Ascending aorta (tissue), 2 donors: ENCODE measurements at places on chromosomes 6 and 20. TPM values are rescaled to one million over a fixed set of nuclear protein-coding genes. Genes with fewer than 3 reads are reported as not detected.

RHAG gene
- not detected for total RNA-seq

SNAP91 gene
- 0.64 TPM for total RNA-seq

PI16 gene
- 33.5 TPM for total RNA-seq

GRCh38 chr6:62998022-62998421, 213.2 kb upstream of the FKBP1C start:
- H3K4me3 ChIP-seq, result no peak overlapping the region
- H3K27me3 ChIP-seq, result no peaks in the 10 kb centered on the region
- peaks cover 3% of the 10 kb centered on the region for H3K4me1 ChIP-seq

DNA sequence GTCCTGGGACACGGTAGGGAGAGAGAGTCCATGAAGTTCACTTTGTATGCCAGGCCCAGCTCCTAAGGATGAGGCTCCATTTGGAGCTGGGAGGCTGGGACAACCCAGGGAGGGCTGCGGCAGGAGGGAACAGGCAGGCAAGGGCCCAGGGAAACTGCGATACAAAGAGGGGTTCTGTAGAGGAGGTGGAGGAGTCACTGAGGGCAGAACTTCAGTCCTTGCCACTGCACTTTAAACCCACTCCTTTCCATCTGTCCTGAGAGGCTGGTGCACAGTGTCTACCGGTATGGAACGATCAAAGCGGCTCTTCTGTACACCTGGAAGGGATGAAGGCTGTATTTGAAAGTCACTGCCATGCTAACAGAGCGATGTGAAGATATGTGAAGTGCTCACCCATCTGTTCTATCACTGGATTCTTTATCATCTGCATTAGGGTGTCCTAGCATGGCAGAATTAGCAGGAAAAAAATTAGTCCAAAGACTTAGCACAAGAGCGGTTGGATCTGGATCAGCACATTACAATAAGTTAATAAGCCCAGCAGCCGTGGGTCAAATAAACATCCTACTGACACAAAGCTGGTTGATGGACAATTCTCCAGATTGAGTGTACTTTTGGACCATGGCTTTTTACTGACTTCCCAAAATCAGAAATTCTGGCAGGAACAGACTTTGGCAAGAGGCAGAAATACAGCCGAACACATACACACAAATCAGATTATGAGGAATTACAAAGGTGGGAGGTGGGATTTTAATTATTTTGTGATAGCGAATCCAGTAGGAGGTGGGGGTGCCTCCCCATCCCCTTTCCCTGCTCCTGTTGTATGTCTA, 20.9 kb upstream of the ZFAND3 start:
- H3K4me3 ChIP-seq, result no peak overlapping the region
- H3K27me3 ChIP-seq, result no peaks in the 10 kb centered on the region
- DNase-seq, result no peak
- H3K27ac ChIP-seq, result no peak overlapping the region

DNA sequence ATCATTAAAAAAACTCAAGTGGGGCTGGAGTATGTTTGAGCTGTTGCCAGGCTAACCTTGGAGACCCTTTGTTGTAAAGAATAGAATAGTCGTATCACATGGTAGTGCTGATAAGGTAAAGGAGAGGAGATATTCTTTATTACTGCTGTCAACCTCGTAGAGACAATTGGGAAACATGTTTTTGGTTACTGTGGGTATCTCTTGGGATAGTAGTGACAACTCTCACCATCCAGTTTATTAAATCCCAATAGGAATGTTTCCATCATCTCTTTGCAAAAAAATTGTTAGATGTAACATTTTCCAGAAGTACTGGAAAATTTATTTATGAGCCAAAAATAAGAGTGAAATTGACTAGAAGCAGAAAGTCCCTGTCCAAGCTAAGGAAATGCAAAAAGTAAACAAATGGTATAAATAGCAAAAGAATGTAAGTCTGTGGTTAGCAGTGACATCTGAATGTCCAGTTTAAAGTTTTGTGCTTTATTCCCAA, 829.3 kb upstream of the CITED2 start:
- no peak overlapping the region for H3K4me3 ChIP-seq
- no peak overlapping the region for H3K27ac ChIP-seq
- no peaks in the 10 kb centered on the region for H3K4me1 ChIP-seq
- H3K27me3 ChIP-seq, result no peaks in the 10 kb centered on the region
- no peak for DNase-seq
- no peaks in the 10 kb centered on the region for H3K36me3 ChIP-seq

- no peaks in the 10 kb centered on the region for H3K36me3 ChIP-seq
- H3K4me1 ChIP-seq, result no peaks in the 10 kb centered on the region
- no peak for DNase-seq
- H3K4me3 ChIP-seq, result no peak overlapping the region
These were observed 129.3 kb upstream of the KCNK16 start for GRCh38 chr6:39451831-39452230.

DNA sequence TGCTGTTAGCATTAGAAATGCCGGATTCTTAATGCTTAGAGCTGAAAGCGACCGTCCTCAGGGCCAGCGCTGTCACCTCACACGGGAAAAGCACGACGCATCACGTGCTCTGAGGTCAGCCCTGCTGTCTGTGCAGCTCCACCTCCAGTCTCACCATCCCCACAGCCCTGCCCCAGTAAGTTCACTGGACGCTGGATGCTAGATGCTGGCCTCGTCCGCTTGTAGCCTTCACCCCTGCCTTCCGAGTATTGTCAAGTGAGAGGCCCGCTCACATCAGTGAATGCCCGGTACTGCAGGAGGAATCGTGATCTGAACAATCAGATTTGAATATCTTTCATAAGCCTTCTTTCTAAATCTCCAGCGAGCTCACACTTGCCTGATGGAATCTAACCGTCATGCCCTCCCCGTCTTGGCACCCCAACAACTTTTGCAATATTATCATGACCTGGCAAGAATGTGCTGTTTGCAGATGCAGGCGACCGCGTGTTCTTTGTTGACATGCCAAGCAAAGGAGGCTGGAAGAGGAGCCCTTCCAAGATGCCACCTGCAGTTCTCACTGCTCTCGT, 64.9 kb downstream of the DLL1 start:
- no peak overlapping the region for H3K27ac ChIP-seq
- H3K27me3 ChIP-seq, result no peaks in the 10 kb centered on the region
- no peak overlapping the region for H3K4me3 ChIP-seq
- no peaks in the 10 kb centered on the region for H3K36me3 ChIP-seq

DNA sequence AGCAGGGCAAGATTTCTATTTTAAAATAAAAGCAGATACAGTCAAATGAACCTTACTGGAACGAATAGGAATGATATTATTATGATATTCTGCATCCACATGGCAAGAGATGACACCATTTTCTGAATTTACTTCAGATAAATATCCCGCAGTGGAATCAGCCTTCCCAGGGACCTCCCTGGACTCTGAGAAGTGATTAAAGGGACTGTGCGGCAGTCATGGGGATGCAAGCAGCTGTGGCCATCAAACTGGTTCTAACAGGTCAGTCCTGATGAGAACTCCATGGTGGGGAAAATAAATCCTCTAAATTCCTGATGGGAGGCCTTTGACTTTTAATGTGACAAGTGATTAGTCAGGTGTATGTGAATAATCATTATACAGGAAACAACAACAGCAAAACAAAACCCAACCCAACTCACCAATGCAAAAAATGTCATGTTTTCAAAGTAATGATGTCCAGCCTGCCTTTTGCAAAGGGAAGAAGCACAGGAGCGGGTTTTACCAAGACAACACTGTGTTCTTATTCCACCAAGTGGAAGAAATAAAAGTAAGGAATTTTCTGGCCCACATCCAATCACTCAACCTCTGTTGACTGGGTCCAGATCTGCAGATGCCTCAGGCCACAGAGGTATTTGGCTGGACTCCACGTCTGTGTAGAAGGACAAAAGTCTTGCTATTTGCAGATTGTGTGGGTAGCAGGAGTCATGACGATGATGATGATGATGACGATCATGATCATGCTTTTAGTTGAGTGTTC, 61.9 kb upstream of the CITED2 start:
- H3K36me3 ChIP-seq, result no peaks in the 10 kb centered on the region
- H3K27me3 ChIP-seq, result no peaks in the 10 kb centered on the region
- DNase-seq, result no peak
- H3K27ac ChIP-seq, result no peak overlapping the region

DNA sequence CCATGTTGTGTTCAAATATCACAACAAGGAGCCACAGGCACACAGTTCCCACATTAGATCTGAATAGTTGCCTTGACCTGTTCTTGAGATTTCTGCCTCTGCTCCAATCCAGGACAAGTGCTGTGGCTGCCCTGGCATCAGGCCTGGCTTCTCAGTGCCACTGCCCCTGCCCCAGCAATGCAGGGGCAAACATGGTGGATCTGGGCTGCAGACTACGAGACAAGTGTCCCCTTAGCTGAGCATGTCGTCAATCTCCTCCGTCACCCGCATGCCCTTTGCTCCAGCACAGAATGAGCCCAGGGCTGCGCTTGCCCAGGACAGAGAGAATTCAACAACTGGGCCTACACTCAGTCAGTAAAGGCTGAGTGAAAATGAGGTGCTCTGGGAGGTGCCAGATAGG, 201.6 kb downstream of the SYNDIG1 start:
- no peak overlapping the region for H3K27ac ChIP-seq
- H3K4me1 ChIP-seq, result peaks cover 4% of the 10 kb centered on the region
- no peaks in the 10 kb centered on the region for H3K27me3 ChIP-seq

GRCh38 chr6:131958542-131959470, 7.6 kb upstream of the CCN2 start:
- H3K36me3 ChIP-seq, result no peaks in the 10 kb centered on the region
- no peak overlapping the region for H3K27ac ChIP-seq
- DNase-seq, result no peak
- peaks cover 16% of the 10 kb centered on the region for H3K4me1 ChIP-seq
- H3K4me3 ChIP-seq, result no peak overlapping the region
